ENCODE measurements at places on chromosomes 2 and 18.

- no peak for DNase-seq
Observed at GRCh38 chr2:191410646-191411436, 165.6 kb downstream of the MYO1B start.

GRCh38 chr2:42976351-42976750, 184.0 kb upstream of the HAAO start:
- no peak for DNase-seq

- DNase-seq = no peak
Observed at GRCh38 chr18:6120820-6121279, 225.5 kb upstream of the TMEM200C start.

DNA sequence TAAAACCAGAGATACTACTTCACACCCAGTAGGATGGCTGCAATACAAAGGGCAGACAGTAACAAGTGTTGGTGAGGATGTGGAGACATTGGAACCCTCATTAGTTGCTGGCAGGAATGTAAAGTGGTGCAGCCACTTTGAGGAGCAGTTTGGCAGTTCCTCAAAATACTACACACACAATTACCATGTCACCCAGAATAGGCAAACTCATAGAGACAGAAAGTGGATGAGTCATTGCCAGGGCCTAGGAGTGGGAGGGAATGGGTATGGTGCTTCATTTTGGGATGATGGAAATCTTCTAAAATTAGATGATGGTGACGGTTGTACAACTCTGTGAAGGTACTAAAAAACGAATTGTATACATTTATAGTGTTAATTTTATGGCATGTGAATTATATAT, 54.8 kb downstream of the ATP9B start:
- no peak for DNase-seq

DNA sequence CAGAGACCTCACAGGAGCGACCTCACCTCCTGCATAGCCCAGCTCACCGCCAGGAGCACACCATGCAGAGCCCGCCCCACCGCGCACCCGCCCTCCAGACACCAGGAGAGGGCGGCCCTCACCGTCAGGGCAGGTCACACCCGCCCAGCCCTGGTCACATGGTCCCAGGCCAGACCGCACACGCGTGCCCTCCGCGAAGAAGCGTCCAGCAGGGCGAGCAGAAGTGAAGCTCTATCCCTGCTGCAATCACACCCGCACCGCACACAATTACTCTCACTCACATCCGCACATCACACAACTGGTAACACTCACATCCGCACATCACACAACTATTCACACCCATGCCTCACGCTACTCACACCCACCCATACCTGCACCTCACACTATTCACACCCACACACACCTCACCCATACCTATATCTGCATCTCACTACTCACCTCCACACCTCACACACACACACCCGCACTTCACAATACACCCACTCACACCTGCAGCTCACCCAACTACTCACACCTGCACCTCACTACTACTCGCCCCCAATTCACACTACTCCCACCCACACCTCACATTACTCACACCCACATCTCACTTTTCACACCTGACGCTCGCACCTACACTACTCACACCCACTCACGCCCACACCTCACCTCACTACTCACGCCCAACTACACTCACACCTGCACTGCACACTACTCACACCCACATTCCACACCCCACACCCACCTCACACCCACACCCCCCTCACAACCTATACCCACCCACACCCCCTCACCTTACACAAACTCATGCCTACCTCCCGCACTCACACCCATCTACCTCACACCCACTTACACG, 242.0 kb downstream of the HDAC4 start:
- peak; percentile 55 for DNase-seq

DNA sequence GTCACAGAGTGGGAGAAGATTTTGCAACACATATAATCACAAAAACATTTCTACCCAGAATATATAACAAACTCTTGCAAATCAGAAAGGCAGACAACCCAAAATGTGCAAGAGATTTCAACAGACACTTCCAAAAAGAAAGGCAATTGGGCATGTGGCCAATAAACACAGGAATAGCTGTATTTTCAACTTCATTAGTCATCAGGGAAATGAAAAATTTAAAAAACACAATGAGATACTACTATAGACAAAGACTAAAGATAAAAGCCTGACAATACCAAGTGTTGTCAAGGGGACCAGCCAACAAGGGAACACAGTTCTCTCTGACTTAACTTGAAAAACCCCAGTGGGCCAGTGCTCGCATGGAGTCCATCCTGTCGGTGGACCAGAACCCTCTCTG, 40.5 kb downstream of the MTHFD2 start:
- no peak for DNase-seq

GRCh38 chr2:25505622-25506021, 163.9 kb upstream of the DNMT3A start:
- DNase-seq = no peak

- no peak for DNase-seq
Observed at GRCh38 chr2:133641942-133642725, 73.9 kb upstream of the NCKAP5 start.

DNA sequence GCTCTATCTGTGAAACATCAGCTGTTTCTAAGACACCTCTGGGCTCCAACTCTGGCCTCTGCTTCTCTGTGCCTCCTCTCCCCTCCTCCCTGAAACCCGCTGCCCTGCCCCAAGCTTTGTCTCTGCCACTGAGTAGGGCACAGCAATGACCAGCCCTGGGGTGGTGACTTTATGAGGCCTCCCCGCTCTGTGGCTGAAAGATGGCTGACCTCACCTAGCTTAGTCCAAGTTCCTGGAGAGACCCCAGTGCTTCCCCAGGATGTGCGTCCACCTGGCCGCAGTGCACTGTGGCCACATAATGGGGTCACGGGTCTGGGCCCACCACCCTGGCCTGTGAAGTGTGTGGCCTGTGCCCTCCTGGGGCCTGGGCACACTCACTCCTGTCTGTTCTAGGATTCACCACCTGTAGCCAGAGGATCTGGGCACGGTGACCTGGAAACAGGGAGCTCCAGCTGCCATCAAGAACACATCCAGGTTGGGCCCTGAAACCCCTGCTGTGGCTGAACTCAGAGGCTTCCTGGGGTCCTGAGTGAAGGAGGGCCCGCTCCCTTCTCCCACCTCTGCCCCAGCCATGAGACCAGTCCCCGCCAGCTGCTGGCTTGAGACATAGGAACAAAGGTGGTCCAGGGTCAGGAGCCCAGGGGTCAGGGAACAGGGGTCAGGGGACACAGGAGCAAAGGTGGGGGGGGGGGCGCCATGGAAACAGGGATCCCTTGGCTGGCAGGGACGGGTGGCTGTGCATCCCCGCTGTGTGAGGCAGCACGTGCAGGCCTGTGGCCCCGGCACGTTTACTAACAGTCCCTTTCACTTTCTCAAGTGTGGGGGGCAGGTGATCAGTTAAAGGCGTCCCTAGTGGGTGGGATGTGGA, 29.3 kb upstream of the OTOS start:
- no peak for DNase-seq

DNA sequence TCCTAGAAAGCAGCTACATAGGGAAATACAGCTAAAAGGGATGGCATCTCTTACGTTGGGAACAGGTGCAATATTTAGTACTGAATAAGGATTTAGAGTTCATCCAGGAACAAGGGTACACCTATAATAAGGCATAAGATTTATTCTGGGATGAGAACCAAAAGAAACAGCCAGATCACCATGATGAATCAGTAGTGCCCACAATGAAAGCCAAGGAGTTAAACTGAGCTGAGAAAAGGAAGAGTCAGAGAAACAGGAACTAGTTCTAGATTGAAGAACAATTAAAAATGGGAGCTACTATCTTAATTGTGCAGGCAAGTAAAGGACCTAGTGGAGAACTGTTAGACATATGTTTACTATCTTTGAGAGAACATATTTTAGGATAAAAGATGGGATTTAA, 692.3 kb downstream of the LRP1B start:
- DNase-seq = no peak

- no peak for DNase-seq
Observed at GRCh38 chr18:74674487-74674886, 76.8 kb downstream of the ZNF407 start.

GRCh38 chr2:160291382-160291781, 91.3 kb upstream of the ITGB6 start:
- no peak for DNase-seq

DNA sequence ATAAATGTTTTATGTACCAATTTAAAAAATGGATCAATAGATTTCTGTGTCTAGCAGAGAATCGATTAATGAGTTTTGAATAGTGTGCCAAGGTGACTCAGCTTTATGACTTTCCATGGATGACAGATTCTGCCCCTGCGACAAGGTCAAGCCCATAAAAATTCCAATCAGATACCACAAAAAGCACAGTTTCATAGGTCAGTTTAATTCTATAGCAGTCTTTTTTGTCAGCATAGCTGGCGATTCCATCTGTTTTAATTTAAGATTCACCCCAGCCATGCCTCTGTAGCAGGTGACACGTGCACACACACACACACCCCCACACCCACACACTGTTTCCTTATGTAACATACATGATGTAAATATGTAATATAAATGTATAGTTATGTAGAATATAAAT, 28.9 kb downstream of the RAB31 start:
- no peak for DNase-seq

GRCh38 chr2:75640621-75641121, 5.9 kb upstream of the MRPL19 start:
- DNase-seq = peak; percentile 53

DNA sequence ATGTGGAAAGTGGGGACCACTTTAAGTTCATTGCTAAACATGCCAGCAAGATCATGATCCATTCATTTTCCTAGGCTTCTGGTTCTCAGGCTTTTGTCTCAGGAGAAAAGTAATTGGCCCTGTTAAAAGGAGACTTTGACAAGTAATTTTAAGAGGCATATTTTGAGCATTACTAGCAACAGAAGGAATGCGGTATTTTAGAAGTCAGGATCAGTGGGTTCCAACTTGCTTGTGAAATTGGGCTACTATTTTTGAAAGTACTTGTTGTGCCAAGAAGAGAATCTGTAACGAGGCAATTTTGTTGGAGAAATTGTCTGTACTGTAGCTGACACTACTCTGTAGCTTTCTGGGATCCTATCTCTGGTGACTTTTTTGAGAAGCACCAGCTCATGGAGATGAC, 59.4 kb downstream of the CERS6 start:
- no peak for DNase-seq

DNA sequence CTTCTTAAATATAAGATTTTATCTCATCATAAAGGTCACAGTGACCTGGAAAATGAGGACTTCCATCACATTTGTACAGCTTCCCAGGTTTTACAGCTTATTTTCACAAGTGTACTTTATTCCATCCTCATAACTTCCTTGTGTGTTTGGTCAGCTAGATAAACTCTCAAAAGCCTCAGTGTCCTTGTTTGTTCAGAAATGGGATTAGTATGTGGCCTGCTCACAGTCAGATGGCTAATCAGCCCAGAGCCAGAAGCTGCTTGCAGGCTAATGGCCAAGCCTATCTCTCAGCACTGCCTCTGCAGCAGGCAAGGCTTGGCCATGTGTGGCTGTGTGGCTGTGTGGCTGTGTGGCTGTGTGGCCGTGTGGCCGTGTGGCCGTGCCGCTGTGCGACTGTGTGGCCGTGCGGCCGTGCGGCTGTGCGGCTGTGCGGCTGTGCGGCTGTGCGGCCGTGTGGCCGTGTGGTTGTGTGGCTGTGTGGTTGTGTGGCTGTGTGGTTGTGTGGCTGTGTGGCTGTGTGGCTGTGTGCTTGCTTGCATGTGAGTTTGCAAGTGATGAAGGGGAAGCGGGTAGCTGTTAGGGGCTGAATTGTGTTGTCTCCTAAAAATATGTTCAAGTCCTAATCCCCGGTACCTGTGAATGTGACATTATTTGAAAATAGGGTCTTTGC, 233.0 kb upstream of the TNP1 start:
- DNase-seq = no peak

- DNase-seq = peak; percentile 22
Observed at GRCh38 chr2:17821535-17822444, 5.5 kb downstream of the MSGN1 start.

- peak; percentile 15 for DNase-seq
Observed at GRCh38 chr2:216888887-216889622, 29.2 kb upstream of the TNP1 start.

DNA sequence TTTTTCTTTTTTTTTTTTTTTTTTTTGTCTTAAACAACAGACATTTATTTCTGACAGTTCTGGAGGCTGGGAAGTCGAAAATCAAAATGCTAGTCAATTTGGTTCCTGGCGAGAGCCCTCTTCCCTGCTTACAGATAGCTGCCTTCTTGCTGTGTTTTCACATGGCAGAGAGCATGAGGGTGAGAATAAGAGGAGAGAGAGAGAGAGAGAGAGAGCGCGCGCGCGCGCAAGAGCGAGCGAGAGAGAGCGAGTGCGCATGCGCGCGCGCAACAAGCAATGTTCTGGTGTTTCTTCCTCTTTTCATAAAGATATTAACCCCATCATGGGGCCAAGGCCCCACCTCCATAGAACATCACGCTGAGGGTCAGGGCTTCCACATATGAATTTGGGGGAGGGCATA, 20.9 kb downstream of the MTCL1 start:
- no peak for DNase-seq

- DNase-seq = no peak
Observed at GRCh38 chr18:3100498-3101132, 87.7 kb upstream of the LPIN2 start.

DNA sequence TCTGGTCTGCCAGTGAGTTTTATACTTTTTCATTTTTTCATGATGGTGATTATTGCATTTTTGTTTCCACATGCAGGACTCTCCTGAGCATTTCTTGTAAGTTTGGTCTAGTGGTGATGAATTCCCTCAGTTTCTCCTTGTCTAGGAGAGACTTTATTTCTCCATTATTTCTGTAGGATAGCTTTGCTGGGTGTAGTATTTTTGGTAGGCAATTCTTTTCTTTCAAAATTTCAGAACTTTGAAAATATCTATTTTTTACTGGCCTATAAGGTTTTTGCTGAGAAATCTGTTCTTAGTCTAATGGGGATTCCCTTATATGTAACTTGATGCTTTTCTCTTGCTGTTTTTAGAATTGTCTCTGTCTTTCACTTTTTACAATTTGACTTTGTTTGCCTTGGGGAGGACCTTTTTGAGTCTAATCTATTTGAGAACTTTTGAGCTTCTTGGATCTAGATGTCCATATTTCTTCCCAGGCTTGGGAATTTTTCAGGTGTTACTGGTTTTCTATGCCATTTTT, 149.1 kb downstream of the UBR3 start:
- DNase-seq = no peak

- DNase-seq = no peak
Observed at GRCh38 chr2:47945046-47945781, 38.9 kb upstream of the FBXO11 start.

GRCh38 chr2:223465793-223466192, 136.4 kb downstream of the SCG2 start:
- DNase-seq = no peak

DNA sequence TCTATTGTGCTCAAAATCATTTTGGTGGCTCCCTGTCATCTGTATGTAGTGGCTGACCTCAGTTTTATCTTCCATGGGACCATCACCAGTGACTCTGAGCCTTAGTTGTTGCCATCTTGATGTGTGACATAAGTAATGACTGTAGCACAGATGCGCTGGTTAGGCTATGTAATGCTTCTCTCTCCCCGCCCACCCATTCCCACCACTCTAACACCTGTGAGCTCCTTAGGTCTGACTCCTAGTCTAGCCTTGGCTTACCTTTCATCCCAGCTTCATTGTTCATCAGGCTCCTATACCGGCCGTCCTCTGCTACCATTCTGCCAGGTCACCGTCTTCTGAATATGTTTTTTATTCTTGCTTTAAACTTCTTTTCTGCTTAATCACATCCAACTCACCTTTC, 17.2 kb downstream of the MYO1B start:
- no peak for DNase-seq

- DNase-seq = no peak
Observed at GRCh38 chr2:106057206-106057605, 136.9 kb downstream of the UXS1 start.

GRCh38 chr2:16105669-16106281, 165.4 kb downstream of the MYCN start:
- DNase-seq = peak; percentile 93

All from ELF-1 (cell line).